Daoy (cell line): ENCODE measurements at places on chromosomes 13 and 19.

GRCh38 chr19:31725051-31725450, 375.8 kb upstream of the TSHZ3 start:
- DNase-seq = no peak

DNA sequence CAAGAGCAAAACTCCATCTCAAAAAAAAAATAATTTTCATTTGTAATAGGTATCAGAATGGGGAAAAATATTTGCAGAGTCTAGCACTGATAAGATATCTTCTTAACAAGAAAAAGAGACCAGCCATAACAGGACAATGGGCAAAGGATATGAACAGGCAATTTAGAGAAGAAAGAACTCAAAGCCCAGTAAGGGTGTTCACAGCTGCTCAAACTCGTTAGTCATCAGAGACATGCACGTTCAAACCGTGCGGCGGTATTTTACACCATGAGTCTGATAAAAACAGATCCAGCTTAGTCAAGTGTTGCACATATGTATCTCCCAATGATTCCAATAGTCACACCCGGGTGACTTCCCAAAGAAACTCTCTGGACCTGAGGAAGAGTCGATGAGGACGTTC, 13.7 kb upstream of the NCCRP1 start:
- DNase-seq = no peak

DNA sequence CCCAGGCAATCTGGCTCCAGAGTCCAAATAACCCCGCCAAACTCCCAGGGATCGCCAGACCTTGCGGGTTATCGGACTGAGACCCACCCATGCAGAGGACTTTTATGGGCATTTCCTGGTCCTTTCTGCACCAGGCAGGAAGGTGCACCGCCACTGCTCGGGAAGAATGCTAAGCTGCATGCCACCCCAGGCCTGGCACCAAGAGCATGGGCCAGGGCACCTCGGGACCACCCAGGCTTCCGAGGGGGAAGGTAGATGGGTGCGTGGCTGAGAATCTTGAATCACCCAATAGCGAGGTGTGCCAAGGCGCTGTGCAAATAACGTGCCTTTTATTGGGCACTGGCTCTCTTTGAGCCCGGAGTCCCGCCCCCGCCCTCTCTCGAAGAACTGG, 422 bp upstream of the ZNF575 start:
- peak; percentile 58 for DNase-seq

DNA sequence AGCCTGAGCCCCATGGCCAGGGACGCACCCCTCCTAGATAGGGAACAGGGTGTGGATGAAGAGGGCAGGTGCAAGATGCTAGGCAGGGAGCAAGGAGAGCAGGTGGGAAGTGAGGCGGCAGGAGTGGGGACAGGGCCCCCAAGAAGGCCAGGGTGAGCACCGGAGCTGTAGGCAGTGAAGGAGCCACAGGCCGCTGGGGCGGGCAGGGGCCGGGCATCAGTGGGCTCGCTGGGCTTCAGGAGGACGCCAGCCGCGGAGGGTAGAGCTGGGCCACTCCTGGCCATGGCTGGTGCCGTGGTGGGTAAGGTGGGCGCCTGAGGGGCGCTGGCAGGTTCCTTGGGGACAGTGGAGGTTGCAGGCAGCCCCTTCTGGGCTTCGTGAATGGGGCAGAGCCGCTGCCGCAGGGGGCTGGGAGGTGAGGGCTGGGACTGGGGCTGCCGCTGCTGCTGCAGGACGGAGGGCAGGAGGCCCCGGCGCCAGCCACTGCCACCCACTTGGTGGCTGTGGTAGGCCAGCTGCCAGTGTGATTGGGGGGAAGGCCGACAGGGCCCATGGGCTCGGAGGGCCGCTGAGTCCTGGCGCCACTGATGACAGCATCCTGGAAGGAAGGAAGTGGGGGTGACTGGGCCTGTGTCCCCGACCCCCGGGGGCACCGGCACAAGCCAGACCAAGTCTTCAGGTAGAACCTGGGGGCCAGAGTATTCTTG, 2.1 kb downstream of the NKPD1 start:
- DNase-seq = no peak

- DNase-seq = no peak
These were observed 539.9 kb downstream of the OLFM4 start for GRCh38 chr13:53568491-53568890.

DNA sequence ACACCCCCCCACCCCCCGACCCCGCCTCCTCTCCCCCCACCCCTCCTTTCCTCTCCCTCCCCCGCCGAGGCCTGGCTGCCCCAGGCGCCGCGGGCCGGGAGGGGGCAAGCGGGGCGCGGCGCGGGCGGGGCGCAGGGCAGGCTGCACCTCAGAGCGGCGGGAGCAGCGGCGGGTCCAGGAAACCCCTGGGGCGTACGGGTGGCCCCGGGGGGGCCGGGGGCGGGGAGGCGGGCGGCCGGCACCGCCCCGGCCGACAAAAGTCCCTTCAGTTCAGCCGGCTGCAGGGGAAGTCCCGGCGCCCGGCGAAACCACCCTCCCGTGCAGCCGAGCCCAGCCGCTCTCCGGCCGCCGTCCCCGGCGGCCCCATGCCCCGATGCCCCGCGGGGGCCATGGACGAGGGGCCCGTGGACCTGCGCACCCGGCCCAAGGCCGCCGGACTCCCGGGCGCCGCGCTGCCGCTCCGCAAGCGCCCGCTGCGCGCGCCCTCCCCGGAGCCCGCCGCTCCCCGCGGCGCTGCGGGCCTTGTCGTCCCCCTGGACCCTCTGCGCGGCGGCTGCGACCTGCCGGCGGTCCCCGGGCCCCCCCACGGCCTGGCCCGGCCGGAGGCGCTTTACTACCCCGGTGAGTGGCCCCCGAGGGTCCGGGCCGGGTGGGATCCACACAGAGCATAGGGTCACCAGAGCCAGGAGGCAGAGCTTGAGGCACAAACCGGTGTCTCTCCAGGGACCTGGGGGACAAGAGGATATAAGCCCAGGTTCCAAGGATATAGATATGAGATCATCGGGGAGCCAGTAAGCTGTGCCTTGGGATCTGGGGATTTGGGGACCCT, at the start of gene BCL3:
Gene BCL3 (plus strand): TSS at position 283 of the 829 bp plus-strand sequence. CDS start 83 bp downstream, at position 366.
- DNase-seq = peak; percentile 86

DNA sequence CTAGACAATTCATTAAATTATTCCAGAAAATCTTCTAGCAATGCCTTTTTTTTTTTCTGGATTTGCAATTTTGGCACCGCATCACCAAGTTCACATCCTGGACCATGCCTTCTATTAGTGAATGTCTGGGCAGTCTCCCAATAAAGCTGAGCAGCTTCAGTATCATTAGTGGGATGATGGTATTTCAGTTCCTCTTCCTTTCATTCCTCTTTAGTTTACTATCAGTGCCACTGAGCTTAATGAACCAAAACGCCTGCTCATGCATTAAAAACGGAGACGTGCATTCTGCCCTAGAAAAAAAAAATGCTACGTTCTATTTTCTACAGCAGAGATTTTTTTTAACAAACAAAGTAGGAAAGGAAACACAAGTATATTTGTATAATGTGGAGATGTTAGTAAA, 343.0 kb downstream of the PCDH9 start:
- DNase-seq = no peak

GRCh38 chr13:104460554-104460953, 1394.3 kb upstream of the SLC10A2 start:
- DNase-seq = peak; percentile 3

DNA sequence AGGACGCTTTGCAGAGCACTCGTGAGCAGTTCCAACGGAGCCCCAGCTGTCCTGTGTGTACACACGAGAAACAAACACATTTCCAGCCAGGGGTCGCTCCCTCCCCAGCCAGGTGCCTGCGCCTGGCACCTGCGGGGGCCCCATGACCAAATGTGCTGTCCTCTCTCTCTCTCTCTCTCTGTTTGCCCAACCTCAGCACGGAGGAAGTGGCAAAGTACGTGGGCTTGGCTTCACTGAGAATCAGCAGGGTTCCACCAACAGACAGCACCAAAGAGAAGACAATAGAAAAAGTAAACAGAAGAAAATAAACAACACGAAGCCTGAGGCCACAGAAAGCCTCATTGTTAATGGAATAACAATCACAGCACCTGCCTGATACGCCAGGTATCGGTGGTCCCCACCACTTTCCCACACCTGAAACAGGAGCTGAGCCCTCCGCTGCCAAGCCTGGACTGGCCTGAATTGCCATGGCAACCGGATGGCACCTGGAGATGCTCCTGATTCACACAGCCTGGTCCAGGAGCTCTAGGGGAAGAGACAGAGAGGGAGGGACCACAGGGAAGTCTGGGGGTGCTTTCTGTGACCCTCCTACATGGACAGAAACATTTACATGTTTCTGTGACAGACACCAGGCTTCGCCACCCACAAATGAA, 103.9 kb upstream of the CACNA1A start:
- no peak for DNase-seq

GRCh38 chr13:68232351-68233130, 1002.4 kb upstream of the PCDH9 start:
- no peak for DNase-seq

DNA sequence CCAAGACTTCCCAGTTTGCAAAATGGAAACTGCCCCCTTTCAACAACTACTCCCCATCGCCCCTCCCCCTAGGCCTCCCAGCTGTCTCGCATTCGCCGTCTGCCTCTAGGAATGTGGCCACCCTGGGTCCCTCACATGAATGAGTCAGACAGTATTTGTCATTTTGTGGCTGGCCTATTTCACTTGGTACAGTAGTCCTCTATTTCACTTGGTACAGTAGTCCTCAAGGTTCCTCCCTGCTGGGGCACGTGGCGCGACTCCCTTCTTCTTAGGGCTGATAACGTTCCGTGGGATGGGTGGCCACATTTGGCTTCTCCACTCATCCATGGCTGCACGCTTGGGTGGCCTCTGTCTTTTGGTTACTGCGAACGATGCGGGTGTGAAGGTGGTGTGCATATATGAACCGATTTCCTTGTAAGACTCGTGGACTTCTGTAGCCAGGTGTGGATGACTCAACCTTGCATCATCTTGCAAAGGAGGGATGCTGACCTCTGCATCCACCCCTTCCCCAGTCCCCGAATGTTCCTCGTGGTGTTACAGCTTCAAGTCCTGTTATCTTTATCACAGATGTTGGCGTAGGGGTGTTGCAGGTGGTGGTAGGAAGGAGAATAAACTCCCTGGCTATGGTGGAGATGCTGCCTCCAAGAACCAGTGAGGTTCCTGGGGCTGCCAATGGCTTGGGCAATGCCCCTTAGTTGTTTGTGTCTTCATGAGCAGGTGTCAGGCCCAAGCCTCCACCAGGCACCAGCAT, 112.1 kb upstream of the SOX1 start:
- DNase-seq = peak; percentile 72

DNA sequence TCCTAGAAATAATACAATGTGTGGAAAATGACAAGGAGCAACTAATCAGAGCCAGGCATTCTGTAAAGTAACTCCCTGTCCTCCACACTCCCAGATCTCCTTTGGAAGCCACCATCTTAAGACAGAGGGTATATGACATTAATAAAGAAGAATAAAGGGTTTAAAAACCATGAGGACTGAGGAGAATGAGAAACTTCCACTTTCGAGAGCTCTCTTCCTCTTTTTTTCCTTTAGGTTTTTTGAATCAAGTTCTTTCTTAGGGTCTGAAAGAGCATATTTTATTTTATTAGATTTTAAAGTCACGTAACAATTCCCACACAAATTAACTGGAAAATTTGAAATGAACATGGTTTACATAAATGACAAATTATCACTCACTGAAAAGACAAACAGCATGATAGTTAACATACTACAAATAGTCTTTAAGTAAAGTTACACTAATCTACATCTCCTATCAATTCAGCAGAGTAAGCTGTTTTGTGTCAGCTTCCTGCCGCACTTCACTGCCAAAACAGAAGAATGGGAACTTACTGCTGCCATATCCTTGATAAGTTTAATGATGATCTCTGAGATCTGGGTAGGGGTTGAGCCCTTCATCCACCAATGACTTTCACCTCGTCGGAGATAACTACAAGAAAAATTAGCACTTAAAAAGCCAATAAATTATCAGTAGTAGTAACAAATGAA, 38.6 kb upstream of the FBXL3 start:
- DNase-seq = no peak

DNA sequence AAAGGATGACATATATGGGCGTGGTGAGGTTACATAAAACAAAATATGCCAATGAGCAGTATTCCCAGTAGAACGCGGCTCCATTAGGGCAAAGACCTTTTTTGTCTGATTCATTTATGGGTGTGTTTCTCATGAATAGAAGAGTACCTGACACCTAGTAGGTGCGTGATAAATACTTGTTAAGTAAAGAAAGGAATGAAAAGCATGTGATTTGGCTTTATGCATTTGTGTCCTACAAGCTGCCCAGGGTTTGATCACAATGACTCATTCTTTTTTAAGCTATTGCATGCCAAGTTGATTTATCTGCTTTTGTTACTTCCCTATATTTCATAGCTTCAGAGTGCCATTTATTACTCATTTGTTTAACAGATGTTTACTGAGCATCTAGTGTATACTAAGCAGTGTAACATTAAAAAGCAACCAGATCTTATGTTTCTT, 19.1 kb upstream of the KCTD4 start:
- DNase-seq = peak; percentile 53

- DNase-seq = peak; percentile 64
These were observed 157.5 kb downstream of the FLT1 start for GRCh38 chr13:28337166-28338005.

DNA sequence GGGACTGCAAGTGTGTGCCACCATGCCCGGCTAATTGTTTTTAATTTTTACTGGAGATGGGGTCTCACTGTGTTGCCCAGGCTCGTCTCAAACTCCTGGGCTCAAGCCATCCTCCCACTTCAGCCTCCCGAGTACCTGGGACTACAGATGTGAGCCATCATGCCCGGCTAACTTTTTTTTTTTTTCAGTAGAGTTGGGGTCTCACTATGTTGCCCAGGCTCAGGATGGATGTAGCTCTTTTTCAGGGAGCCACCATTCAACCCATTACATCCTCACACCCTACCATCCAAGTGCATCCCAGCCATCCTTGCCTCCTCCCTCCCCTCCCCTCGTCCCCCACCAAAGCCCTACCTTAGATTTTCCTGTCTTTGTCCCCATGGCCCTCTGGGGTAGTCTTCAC, 14.9 kb downstream of the CELF5 start:
- DNase-seq = no peak

- DNase-seq = peak; percentile 54
These were observed 1.7 kb downstream of the ANO8 start for GRCh38 chr19:17332677-17333581.

GRCh38 chr19:45406226-45407090, at the start of gene POLR1G:
Gene POLR1G, plus strand, starts transcription at chr19:45406644. Its CDS starts 53 bp downstream, at chr19:45406697.
- DNase-seq = peak; percentile 88

- peak; percentile 55 for DNase-seq
These were observed 3.0 kb downstream of the PPP6R1 start for GRCh38 chr19:55255618-55256423.

DNA sequence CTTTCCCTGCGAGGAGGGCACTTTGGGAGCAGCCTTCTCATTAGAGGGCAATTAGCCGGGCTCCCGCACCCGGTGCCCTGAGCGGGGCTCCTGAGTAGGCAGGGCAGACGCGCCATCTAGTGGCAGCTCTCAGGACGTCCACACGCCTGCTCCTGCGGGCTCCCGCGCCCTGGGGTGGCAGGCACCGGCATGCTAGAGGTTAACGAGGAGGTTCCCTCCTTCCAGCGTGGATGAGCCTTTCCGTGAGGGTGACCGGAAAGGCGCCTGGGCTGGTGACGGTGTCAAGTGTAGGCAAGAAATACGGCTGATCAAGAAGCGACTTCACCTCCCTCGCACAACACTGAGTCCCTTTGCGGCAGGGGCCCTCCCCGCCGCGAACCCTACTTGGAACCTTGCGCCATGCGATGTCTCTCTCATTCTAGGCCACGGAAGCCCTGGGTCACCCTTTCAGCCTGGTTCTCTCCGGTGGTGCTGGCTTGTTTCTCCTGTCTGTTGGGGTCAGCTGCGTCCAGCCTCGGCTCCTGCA, 67.7 kb downstream of the ALOX5AP start:
- peak; percentile 80 for DNase-seq
